ENCODE measurements at places on chromosomes 16 and 17.

GRCh38 chr16:11133344-11133943 is 122.6 kb downstream of the SOCS1 start:
- no peak for DNase-seq

DNA sequence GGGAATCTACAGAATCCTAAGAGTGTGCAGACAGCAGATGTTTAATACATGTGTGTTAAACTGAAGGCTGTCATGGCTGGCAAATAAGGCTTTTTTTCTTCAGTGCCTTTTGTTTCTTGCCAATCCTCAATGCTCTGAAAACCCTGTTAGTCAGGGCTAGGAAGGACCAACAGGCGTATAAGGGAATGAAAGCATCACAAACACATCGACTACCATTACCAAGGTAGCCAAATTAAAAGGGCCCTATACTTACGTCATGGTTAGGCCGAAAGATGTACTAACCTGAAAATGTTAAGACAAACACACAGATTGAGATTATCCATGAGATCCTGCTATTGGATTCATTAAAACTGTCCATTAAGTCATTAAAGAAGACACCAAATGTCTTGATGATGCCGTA is 13.1 kb downstream of the SLC16A6 start:
- no peak for DNase-seq

DNA sequence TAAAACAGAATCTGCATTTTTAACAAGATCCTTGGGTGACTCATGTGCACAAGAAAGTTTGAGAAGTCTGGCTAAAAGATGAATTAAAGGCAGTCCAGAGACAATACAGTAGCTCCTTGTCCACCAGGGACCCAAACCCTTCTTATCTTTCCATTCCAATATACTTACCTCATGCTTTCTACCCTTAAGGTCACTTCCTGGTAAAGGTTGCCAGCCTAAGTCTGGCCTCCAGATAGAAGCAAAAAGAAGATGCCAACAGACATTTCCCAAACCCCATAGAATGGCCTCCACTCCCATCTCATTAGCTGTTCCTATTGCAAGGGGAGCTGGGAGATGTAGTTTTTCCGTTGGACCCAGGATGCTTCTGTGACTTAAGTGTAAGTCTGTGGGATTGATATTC is 101.4 kb upstream of the XYLT1 start:
- no peak for DNase-seq

DNA sequence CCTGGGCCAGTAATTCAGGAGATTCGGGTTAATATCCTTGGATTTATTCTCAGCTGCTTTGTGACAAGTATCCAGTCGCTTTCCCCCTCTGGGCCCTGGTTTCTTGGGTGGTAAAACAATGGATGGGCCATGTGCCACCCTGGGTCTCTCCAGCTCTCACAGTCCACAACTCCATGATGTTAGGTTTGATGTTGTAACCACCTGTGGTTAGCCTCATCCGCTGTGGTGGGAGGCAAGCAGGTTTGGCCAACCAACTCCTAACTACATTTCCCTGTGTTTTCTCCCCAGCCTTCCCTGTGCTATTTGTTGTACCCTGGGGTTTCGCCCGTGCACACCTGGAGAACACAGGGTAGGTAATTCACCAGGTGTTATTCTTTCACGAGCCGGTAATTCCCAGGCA is 35.1 kb downstream of the GLP2R start:
- DNase-seq: no peak

DNA sequence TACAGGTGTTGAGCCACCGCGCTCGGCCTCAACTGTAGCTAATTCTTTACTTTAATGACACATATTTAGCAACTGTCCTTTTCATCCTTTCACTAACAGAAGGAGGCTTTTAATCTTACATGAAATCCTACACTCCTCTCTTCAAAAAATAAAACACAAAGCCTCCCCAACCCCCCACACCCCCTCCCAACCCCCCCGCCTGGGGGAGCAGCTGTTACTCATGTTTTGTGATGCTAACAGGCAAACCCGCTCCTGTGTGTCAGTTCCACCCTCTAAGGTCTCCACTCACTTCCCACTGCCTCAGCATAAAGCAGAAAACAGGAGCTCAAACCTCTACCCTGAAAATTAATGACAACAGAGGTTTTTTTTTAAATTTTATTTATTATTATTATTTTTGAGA is 55.4 kb upstream of the SLC25A19 start:
- DNase-seq: no peak

DNA sequence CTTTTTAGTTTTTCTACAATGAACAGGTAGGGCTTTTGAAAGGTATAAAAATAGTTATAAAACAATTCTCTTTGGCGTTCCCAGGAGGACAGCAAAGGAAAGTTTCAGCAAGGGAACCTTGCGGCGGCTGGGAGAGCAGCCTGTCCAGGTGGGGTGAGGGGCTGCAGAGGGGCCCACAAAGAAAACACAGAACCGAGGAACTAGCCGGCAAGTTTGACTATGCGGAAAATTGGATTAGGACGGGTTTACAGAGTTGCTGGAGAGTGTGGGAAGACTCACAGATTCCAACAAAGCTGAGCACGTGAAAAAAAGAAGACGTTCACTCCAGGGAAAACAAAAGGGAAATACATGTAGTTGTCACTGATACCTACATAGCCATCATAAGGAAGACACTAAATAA is 40.2 kb upstream of the METTL16 start:
- no peak for DNase-seq

- DNase-seq: no peak
Measured at GRCh38 chr16:31077592-31078396, 3.6 kb downstream of the ZNF646 start.

- no peak for DNase-seq
Measured at GRCh38 chr17:72387487-72387886, 266.7 kb downstream of the SOX9 start.

GRCh38 chr16:68503334-68503733 is 35.8 kb upstream of the ZFP90 start:
- DNase-seq: no peak

GRCh38 chr16:68252383-68252782 is 7.2 kb downstream of the PLA2G15 start:
- no peak for DNase-seq

GRCh38 chr17:76947771-76948170 is 79.6 kb downstream of the MGAT5B start:
- DNase-seq: no peak

DNA sequence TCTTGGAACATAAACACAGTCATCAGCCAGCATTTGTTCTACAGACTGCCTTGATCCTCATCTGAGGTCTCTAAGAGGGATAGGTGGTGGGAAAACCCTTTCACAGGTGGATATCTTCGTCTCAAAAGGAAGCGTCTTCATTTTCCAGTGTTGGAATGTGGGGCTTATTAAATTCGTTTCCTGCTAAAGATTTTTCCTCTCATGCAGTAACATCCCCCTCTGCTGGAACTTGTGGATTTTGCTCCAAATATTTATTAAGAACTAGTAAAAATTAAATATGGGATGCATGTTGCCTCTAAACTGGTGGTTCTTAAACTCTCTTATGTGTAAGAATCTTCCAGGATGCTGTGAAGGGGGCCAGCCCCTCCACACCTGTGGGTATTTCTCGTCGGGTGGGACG is 20.1 kb upstream of the MLYCD start:
- DNase-seq: peak; percentile 7

GRCh38 chr16:24537474-24538337 is 1.7 kb upstream of the RBBP6 start:
- DNase-seq: no peak

DNA sequence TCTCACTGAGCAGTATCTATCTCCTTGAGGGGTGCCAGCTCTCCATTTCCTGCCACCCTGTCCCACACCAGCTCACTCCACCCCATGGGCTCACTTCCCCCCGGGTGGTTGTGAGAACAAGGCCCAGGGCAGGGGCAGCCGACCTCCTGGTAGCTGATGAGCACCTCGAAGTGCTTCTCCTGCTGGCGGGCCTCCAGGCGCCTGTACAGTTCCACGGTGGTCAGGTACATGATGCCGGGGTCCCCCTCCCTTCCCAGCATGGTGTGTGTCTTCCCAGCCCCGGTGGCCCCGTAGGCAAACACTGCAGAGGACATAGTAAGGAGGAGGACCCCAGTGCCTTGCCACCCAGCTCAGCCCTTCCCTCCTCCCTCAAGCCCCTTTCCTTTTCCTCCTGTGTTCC is 12.5 kb downstream of the KIF18B start:
- no peak for DNase-seq

DNA sequence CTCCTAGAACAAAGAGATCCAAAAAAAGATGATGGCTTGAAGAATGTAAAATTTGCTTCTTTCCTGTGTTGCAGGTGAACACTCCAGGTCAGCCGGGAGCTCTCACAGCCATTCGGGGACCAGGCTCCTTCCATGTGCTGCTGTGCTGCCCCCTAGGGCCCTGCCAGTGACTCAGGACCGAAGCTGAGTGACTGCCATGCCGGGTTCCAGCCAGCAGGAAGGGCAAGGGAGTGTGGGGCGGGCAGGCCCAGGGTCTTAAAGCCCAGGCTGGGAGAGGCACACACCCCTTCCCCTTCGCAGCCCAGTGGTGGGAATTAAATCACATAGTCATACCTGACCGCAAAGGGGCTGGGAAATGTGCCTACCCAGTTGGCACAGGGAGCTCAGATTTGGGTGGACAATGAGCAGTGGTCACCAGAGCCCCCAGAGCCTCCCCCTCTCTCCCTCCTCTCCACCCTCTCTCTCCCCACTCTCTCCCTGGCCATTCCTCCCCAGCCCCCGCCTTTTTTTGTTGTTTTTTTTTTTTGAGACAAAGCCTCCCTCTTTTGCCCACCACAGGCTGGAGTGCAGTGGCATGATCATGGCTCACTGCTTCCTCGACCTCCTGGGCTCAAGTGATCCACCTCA is 11.5 kb downstream of the EPOP start:
- DNase-seq: peak; percentile 67

GRCh38 chr17:7884581-7885366 is 3.8 kb upstream of the CHD3 start:
- no peak for DNase-seq

- no peak for DNase-seq
Measured at GRCh38 chr17:66341462-66341861, 39.0 kb downstream of the PRKCA start.

DNA sequence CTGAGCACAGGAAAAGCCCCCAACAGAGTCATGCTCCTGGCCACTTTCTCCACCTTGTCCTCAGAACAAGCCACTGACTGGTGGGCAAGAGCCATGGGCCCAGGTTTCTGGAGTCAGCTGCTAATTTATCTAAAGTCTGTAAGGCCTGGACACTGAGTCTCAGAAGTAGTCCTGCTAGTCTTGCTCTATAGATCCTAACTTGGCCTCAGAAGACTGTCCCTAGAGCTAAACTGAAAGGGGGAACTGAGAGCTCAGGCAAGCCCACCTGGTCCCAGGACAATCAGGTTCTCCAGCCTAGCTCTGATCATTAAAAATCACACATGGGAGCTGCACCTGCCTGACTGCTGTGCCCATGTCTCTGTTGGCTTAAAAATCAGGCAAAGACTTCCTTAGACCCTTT is 485.8 kb downstream of the SLC39A11 start:
- DNase-seq: no peak

- DNase-seq: peak; percentile 20
Measured at GRCh38 chr16:86882586-86883280, 304.4 kb downstream of the FOXL1 start.

DNA sequence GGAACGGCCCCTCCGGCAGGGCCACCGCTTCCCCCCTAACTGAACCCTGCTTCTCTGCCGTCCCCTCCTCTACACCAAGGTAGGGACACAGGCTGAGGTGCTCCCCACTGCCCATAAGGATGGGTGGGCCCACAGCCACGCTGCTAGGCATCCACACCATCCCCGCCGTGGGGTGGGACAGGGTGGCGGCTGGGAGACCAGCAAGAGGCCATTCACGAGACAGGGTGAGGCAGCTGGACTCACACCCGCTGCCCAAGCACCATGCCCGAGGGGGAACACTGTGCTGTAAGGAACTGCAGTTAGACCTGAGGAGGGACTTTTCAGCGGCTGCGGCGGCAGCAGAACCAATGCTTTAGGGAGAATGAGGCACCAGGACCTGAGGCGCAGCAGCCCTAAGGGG is 47.5 kb upstream of the RRN3 start:
- no peak for DNase-seq

DNA sequence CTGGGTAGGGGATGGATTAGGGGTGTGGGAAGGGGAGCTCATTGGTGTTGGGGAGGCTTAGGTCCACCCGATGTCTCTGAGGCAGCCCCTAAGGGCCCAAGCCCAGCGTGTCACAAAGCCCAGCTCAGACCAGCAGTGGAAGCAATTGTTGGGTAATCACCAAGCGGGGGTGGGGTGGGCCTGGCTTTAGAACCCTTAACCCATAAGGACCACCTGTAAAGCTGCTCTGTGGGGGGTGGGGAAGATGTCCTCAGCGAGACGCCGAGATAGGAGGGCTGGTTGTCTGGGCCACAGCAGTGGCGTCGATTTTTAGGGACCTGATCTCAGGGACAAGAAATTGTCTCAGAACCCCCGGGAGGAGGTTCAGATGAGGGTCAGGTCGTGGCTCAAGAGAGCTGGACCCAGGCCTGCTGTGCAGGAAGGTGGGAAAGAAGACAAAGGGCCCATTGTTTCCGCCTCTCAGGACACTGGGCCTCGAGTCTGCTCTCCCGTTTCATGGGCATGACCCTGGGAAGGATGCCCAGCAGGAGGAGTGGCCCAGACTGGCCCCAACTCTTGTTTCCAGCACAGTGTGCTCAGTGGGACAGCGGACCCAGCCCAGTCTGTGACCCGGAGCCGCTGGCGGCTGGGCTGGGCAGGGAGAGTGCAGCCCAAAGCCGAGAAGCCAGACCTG is 15.9 kb downstream of the ST6GALNAC2 start:
- no peak for DNase-seq

DNA sequence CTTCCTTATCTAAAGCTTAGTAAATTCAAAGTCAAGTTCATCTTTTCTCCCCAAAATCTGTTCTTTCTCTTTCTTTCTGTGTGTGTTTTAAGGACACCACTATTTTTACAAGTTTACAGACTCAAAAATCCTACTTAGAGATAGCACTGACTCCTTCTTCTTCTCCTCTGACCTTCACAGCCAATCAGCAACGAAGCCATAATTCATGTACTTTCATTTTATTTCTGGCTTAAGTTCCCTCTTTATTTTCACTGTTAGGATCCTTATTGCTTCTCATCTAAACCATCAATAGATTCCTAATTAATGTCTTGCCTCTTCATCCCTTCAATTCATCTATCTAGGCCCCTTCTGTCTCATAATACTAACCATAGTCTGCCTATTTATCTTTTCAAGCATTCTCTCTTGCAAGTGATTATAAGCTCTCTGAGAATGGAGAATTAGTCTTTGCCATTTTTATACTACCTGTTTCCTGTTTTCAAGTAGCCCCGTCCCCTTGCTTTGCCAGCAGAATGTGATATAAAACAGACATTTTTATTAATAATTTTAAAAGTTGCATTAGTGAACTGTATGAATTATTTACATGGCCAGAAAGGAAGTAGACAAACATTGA is 27.0 kb downstream of the CDC27 start:
- DNase-seq: no peak

GRCh38 chr17:2897605-2898004 is 101.4 kb downstream of the RAP1GAP2 start:
- DNase-seq: no peak

DNA sequence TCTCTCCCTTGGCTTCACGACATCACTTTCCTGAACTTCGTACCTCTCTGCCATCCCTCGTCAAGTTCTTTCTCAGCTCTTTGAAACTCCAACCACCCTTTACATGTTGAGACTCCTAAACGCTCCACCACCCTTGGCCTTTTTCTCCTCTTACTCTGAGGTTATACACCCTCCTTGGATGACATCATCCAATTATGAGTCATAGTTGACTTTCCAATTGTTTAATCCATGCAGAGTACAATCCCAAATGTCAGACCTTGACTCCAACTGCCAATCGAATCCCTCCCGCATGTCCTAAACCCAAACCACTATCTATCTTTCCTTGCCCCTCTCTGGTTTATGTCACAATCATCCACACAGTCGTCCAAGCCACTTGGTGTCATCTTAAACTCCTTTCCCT is 18.4 kb upstream of the C16orf82 start:
- DNase-seq: no peak

- no peak for DNase-seq
Measured at GRCh38 chr17:33696102-33696501, 403.0 kb upstream of the ASIC2 start.

All from NCI-H1105 treated with DMSO at 0.1 percent for 48 hours (cell line).